ENCODE measurements at places on chromosomes 13 and 19. TPM values are rescaled to one million over a fixed set of nuclear protein-coding genes. Genes with fewer than 3 reads are reported as not detected.

ZNF100 gene
- polyA plus RNA-seq: 6.8 TPM

SLC6A16 gene
- 0.61 TPM for polyA plus RNA-seq

OR4F17 gene
- polyA plus RNA-seq: not detected

MYO1F gene
- 13.9 TPM for polyA plus RNA-seq

ZNF723 gene
- polyA plus RNA-seq: not detected

GRCh38 chr19:49333418-49333805 lies 1.8 kb upstream of the CD37 start:
- DNase-seq: no peak

GRCh38 chr13:35659796-35660195 lies 183.3 kb upstream of the MAB21L1 start:
- no peak for DNase-seq

DNA sequence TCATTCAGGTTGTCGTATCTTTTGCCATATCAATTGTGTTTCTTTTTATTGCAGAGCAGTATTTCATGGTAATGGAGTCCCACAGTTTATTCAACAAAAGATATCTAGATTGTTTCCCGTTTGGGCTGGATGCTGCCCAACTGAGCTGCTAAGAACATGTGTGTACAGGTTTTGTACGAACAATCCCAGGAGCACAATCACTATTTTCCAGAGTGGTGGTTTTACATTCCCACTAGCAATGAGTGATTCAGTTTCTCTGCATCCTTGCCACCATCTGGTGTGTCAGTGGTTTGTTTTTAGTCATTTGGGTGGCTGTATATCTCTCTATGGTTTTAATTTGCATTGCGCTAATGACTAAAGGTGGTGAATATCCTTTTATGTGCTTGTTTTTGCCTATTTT lies 52.7 kb upstream of the ZDHHC20 start:
- DNase-seq: no peak

DNA sequence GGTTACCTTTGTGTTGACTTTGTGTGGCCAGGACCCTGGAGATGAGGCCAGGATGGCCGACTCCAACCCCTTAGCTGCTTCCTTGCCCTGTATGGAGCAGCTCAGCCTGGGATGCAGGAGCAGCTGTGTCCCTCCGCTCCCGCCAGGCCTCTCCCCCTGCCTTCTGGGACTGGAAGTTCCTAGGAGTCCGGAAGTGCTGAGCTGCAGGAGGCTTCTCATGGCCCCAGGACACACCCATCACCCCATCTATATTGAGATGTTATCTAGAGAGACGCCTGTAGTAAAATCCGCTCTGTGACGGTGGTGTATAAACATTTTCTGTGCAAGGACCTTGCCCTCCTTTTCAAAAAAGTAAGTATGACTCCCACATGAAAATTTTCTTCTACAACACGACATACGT lies 27.0 kb downstream of the WTIP start:
- peak; percentile 27 for DNase-seq

DNA sequence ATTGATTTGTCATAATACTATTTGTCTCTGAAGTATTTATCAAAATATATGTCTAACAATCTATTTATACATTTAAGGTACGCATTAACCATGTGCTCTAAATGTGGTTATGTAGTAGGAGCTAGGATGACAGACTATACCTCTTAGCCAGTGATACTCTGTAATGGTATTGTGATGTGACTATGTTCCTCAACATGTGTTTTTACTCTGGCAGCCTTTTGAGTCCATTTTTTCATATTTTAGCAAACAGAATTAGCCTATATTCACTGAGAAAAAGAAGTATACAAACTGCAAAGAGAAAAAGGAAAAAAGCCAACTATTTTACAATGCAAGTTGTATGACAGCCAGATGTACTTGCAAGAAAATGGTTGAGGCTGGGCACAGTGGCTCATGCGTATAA lies 26.7 kb downstream of the MAB21L1 start:
- no peak for DNase-seq

Data from large intestine (tissue), 12 donors.